ENCODE measurements at places on chromosomes 3 and 15.

DNA sequence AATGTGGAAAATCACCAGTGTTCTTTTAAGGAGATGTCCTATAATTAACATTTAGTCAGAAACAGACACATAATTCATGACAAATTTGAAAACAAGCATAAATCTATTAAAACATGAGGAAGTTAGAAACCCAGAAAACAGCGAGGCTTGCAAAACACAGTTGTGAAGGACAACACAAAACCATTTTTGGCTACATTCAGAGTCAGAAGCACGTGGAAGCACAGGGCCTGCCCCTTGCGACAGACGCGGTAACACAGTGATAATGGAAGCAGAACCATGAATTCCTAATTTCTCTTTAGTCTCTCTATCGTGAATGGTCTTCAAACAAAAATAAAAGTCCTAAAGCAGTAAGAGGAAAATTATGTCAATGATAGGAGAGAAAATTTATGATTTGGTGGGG lies 12.2 kb downstream of the NCEH1 start:
- DNase-seq, result no peak

GRCh38 chr15:75193976-75194375 lies 7.7 kb upstream of the C15orf39 start:
- no peak for DNase-seq

GRCh38 chr3:139198929-139199328 lies 144.9 kb upstream of the MRPS22 start:
- DNase-seq, result no peak

- DNase-seq, result no peak
Observed at GRCh38 chr15:92925454-92925853, 25.3 kb downstream of the CHD2 start.

DNA sequence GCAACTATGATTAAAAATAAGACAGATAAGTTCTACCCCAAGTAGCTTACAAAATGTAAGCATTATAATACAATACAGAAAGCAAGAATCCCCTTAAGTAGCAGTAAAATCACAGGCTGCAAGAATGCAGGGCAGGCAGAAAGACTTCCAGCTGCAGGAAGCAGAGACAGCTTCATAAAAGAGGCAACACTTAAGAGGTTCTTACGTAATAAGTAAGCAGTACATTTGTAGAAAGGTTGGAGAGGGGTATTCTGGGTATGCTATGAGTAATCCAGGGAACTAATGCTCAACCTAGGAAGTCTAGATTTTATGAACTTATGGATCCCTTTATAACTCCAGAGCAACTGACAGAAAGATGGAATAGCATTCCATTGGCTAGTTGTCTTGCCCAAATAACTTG lies 151.6 kb downstream of the IL5RA start:
- DNase-seq, result no peak

GRCh38 chr3:29318251-29318650 lies 37.4 kb downstream of the RBMS3 start:
- DNase-seq, result no peak

GRCh38 chr3:47910777-47911440 lies 105.3 kb downstream of the MAP4 start:
- DNase-seq, result peak; percentile 11

- DNase-seq, result no peak
Observed at GRCh38 chr15:84822653-84823281, 5.6 kb downstream of the ALPK3 start.

GRCh38 chr15:40316931-40317330 lies 6.6 kb upstream of the INAFM2 start:
- DNase-seq, result no peak

DNA sequence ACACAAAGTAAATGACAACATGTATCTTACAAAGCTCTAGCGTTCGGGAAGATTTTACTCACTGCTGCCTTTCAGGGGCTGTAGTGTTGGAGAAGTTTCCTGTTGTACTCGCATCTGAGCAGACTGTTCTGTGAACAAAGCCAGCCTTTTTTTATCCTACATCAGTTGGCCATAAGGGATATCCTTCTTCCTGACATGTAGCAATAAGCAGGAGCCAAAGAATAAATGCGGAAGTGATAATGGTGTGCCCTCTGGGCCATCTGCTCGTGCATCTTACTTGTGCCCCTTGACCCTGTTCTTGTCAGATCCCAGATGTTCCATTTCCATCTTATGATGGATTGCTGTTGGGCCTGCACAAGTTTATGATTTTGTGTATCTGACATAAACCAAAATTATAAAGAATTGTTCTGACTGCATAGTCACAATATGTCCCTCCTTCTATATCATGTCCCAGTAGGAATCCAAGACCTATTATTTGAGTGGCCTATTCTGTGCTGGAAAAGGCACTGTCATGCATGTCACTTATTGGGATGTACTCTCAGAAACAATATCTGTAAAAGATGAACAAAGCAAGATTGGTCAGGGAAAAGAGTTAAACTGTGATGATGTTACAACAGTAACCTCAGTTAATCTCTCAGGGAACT lies 631.3 kb downstream of the NSUN3 start:
- no peak for DNase-seq

DNA sequence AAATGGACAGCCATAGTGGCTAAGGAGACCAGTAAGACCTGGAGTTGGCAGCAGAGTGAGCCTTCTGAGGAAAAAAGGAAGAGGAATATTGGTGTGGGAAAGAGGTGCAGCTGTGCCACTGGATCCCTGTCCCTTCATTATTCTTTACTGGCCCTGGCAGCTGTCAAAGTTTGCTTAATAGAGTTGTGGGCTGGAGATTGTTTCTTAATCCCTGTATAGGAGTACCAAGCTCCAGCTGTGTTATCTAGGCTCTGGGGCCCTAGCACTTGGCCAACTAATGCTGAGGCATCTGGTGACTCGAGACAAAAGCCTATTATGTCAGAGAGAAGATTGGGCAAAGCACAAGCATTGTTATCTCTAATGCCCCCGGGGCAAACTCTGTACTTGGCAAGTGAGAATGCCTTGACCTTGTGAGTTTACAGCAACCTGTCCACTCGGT lies 61.4 kb downstream of the ZNF609 start:
- DNase-seq, result no peak

GRCh38 chr3:79012946-79013362 lies 754.8 kb downstream of the ROBO1 start:
- DNase-seq, result no peak

DNA sequence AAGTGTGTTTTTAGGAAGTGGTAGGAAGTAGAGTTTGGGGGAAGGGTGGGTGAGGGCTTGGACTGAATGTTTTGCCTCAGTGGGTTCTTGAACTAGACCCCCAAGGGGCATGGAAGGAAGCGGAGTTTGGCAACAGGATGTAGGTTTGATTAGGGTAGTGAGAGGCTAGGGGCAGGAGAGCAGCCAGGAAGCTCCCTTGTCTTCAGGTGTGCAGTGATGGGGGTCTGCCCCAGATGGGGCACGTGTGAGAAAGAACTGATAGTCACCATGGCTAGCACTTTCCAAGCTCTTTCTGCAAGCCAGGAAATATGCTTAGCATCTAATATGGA lies 4.7 kb downstream of the ZSCAN2 start:
- no peak for DNase-seq

- no peak for DNase-seq
Observed at GRCh38 chr15:58582160-58582559, 150.4 kb downstream of the LIPC start.

DNA sequence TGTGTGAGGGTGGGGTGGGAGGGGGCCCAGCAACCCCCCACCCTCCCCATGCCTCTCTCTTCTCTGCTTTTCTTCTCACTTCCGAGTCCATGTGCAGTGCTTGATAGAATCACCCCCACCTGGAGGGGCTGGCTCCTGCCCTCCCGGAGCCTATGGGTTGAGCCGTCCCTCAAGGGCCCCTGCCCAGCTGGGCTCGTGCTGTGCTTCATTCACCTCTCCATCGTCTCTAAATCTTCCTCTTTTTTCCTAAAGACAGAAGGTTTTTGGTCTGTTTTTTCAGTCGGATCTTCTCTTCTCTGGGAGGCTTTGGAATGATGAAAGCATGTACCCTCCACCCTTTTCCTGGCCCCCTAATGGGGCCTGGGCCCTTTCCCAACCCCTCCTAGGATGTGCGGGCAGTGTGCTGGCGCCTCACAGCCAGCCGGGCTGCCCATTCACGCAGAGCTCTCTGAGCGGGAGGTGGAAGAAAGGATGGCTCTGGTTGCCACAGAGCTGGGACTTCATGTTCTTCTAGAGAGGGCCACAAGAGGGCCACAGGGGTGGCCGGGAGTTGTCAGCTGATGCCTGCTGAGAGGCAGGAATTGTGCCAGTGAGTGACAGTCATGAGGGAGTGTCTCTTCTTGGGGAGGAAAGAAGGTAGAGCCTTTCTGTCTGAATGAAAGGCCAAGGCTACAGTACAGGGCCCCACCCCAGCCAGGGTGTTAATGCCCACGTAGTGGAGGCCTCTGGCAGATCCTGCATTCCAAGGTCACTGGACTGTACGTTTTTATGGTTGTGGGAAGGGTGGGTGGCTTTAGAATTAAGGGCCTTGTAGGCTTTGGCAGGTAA lies 8.1 kb downstream of the FAM131A start:
- no peak for DNase-seq

DNA sequence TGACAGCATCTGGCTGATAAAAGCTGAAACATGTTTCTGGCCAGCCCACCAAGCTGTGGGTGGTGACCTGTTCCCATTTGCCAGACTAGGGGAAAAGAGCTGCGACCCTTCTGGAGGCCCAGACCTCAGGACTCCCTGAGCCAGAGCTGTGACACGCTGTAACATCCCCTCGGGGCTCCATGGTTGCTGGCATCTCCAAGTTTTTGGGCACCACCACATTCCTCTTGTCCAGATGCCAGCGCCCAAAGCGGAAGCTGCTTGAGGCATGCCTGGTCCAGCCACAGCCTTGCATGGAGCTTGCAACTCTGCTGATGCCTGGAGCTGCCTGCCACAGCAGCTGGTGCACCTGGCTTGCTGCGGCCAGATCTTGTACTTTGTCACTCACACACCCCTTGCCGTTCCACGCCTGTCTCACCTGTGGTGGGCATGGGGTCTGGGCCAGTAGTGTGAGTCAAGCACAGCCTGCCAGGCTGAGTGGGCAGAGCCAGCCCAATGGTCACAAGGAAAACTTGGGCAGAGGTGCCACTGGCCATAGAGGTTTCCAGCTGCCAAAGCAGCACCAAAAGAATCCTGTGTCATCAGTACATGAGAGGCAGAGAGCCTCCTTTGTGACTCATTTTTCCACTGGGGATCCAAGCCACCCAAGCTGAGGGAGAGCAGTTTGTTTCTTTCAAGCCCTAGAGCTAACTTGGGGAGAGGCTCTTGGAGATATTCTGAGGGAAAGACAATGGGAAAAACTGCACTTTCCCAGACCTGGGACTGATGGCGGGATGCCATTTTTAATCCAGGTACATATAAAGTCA lies 45.7 kb upstream of the PTX3 start:
- no peak for DNase-seq

DNA sequence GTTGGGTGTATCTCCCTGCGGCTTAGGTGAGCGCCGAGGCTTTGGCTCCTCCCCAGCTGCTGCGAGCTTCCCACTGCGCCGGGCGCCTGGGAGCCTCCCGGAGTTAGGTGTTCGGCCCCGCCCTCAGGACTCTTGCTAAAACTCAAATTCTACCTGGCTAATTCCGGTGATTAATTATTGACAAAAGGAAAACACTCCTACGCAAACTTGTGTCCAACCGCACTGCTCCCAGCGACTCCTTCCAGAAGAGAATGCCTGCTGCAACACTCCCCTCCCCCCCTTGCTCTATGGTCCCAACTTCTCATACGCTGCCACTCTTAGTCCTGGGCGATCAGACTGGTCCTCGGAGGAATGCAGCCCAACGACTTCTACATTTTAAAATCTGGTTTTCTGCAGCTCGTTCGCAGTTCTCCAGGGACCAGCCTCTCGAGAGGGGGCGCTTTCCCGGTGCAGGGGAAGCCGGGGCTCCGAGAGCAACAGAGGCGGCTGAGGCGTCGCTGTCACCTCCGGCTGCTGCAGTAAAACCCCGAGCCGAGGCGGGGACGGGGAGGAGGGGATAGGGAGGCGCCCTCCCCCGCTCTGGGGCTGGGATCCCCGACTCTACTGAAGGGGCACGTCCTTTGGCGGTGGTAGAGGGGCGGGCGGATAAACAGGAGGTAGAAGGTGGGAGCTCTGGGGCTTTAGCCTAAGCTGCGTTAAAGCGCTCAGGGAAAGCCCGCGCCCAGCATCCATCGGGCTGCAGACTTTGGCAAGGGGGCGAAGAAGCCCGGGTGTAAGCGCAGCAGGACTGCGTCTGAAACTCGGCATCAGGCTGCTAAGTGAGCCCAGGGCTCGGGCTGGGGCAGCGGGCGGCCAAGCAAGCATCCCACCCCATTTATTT lies at the start of gene SPTSSB:
Gene SPTSSB, minus strand, starts transcription at position 77 of the 880 bp plus-strand sequence. CDS start 25,194 bp downstream, outside the sequence.
- DNase-seq, result peak; percentile 21

DNA sequence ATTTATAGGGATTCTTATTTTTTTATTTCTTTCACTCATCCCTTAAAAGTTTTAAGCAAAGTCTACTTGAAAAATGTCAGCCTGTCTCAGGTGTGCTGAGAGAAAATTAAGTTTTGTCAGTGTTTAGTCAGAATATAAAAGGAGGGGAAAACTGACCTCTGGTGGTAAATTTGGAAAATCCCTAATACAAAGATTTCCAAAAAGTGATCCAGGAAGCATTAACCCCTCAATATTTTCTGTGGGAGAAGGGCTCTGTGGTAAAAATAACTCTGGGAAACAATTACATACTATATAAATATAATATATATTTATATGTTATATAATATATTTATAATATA lies 41.0 kb upstream of the FRMD4B start:
- no peak for DNase-seq

- no peak for DNase-seq
Observed at GRCh38 chr3:175777965-175778364, 918.8 kb downstream of the NAALADL2 start.

DNA sequence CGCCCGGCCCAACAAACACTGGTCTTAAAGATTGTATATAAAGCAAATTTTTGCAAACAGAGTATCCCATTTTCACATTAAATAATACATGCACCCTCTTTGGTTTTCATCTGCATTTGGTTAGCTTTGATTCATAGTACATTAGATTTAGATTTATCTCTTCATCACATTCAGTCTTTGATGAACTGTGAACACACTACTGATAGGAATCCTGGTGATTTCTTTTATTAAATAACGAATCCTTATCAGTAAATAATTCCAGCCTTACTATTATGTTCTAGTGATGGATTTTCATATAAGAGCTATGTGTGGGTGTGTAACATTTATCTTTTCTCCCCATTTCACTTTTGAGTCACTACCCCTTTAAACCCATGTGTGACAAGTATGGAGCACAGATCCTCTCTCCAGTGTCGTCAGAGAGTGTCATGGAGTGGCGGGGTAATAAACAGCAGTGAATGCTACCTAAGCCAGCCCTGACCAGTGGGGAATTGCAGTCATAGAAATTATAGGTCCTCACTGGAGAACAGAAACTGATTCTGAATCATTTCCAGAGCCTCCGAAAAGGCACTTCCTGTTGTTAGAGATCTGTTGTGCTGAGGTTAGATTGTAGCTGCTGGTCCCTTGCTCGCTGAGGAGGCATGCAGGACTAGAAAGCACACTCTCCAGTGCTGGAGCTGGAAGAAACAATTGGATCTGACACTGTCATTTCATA lies 22.0 kb downstream of the SLC7A14 start:
- peak; percentile 29 for DNase-seq

DNA sequence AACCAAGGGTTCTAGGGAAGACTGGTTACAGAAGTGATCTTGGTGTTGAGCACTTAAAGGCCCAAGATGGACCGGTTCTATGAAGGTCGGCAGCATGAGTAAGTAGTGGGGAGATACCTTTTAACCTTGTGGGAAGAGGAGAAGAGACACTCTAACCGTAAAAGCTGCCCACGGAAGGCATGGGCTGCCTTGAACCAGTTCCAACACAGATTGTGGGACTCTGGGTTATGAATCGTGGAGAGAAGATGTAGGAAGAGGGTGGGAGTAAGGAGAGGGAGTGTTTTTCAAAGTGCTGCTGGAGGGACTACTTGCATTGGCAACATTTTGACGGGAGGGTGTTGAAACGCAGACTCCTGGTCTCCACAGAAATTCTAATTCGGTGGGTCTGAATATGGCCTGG lies 67.1 kb downstream of the CRYGS start:
- DNase-seq, result no peak

Data from stimulated activated CD4-positive, alpha-beta T cell treated with anti-CD3 and anti-CD28 coated beads, Interleukin-1b, Interleukin-23, amount 100 ng/mL, for 48 hours (primary cell).